NCI-H526 (cell line): ENCODE measurements at places on chromosomes 5 and 9.

- no peak for DNase-seq
Observed at GRCh38 chr5:143214890-143215289, 188.6 kb downstream of the NR3C1 start.

GRCh38 chr9:21135736-21136135 lies 5.9 kb downstream of the IFNW1 start:
- DNase-seq = no peak

- no peak for DNase-seq
Observed at GRCh38 chr9:89745601-89746376, 141.0 kb downstream of the GADD45G start.

- no peak for DNase-seq
Observed at GRCh38 chr9:113952676-113953075, 76.6 kb downstream of the ZNF618 start.

DNA sequence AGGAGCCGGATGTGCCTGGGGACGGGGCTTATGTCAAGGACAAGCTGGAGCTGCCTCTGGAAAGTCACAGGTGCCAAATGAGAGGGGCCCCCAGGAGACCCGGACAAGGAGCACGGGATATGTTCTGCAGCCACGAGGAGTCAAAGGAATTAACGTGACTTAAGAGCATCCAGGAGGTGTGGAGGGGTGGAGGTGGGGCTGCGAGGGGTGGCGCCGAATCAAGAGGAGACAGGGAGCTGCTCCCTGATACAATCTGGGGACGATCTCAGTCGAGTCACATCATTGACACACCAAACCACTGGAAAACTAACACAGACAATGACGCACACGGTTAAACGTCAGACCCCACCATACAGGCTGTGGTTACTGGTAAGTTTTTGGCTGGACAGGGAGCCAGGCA lies 10.4 kb downstream of the CCDC127 start:
- no peak for DNase-seq

DNA sequence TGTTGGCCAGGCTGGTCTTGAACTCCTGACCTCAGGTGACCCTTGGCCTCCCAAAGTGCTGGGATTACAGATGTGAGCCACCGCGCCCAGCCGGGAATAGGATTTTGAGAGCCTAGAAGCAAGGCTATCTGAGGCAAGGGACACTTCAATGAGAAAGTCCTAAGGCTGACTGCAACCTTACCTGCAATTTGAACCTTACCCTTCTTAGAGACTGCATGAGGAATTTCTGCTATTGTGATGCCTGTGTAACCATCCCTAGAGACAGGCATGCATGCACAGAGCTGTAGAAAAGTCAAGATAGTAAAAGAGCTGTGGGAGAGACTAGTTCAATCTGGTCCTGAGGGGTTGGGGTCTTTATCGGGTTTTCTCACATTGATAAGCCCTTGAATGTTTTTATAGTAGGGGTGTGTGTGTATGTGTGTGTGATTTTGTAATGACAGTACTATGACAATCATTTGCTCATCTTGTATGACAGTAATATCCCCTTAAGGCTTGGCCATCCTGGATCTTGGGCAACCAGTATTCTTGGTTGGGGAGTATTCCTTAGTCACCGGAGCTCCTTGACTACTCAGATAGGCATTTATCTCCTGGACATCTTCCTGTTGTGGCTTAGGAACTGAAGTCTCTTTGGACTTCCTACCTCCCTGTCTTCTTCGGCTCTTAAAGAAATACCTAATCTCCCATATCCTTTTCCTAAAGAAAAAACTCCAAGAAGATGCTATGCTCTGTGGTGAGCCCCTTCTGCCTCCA lies 11.2 kb downstream of the DNAJB5 start:
- no peak for DNase-seq

- DNase-seq = no peak
Observed at GRCh38 chr9:77883133-77883532, 148.5 kb downstream of the GNAQ start.

GRCh38 chr9:131487001-131487400 lies 15.7 kb upstream of the POMT1 start:
- no peak for DNase-seq

- no peak for DNase-seq
Observed at GRCh38 chr5:14614490-14614889, 32.9 kb downstream of the OTULINL start.

- DNase-seq = no peak
Observed at GRCh38 chr5:2746561-2747032, 4.9 kb downstream of the IRX2 start.

GRCh38 chr5:132859889-132860437 lies 6.3 kb downstream of the GDF9 start:
- DNase-seq = no peak

DNA sequence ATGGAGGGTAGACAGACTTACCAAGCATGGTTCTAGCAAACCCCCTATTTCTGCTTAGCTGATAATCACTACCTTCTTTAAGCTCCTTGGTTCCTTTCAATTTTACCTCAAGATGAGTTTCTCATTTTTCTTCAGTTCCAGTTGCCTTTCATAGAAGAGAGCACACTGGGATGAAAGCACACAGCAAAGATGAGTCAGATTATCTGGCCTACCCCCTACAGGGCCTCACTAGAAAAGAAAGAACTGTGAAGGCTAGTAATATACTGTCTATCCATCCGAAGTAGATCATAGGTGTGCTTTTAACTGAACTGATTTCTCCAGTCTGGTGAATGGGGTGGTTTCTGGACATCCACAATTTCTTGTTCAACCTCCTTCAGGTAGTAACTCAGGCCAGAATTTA lies 122.5 kb downstream of the TRPM3 start:
- no peak for DNase-seq

DNA sequence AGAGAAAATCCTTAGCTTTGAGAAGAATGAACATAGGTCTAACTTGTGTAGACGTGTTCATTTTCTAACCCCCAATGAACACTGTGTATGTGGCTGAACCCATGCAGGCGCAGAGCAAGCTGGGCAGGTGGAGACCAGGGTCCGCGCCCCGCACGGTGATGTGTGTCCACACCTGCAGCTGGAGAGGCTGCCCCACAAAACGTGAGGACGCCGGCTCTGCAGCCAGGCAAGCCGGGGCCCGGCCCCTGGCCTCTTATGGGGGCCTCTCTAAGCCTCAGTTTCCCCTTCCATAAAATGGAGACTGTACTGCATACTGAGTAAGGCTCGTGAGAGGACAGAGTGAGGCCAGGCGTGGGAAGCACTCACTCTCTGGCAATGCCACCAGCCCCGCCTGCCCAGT lies 124.7 kb upstream of the RAPGEF1 start:
- DNase-seq = no peak

- DNase-seq = no peak
Observed at GRCh38 chr5:10630126-10630525, 66.3 kb downstream of the ANKRD33B start.

GRCh38 chr5:132896685-132897084 lies 23.2 kb downstream of the LEAP2 start:
- no peak for DNase-seq

GRCh38 chr9:34070606-34071324 lies 22.1 kb upstream of the UBAP2 start:
- DNase-seq = no peak

DNA sequence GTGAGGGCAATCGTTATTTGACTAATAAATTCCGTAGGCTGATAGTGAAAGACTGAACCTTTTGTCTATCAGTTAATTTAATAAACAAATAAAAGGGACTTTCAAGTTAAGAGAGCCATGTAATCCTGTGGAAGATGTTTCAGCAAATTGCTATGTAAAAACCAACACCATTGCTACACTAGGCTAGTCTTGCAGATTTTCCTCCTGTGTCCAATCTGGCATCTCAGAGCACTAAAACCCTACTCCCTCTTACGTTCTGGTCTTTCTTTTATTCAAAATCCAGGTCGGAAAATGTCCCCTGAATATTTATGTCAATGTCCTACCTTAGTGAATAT lies 478.8 kb upstream of the TNC start:
- no peak for DNase-seq

GRCh38 chr5:142626786-142627185 lies 59.1 kb downstream of the FGF1 start:
- no peak for DNase-seq

- DNase-seq = no peak
Observed at GRCh38 chr9:130122456-130122855, 49.7 kb upstream of the NCS1 start.

DNA sequence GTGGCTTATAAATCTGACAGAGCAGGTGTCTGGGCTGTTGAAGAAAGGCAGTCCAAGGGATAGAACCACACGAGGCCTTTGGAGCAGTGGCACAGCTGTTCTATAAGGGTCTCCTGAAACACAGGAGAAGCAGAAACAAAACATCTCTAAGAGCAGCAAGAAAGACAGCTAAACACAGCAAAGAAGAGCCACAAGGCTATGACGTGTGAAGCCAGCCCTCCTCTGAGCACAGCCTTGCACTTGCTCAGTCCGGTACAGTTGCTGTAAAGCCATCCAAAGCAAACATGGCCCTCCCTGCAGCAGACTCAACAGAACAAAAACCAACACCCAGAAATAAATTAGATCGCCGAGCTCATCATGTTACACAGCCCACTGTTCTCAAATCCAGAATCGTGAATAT lies 2.6 kb upstream of the GZMK start:
- no peak for DNase-seq

DNA sequence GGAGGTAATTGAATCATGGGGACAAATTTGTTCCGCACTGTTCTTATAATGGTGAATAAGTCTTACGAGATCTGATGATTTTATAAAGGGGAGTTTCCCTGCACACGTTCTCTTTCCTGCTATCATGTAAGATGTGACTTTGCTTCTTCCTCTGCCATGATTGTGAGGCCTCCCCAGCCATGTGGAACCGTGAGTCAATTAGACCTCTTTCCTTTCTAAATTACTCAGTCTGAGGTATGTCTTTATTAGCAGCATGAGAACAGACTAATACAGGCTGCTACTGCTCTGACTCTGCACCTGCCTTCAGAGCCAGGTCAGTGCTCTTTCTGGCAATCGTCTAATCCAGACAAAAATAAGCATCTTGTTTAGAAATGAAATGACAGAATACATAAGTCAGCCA lies 479.2 kb upstream of the TUSC1 start:
- no peak for DNase-seq

GRCh38 chr5:140108093-140109017 lies 5.6 kb upstream of the PURA start:
- DNase-seq = peak; percentile 73
